ENCODE measurements at places on chromosomes 5 and 9.

DNA sequence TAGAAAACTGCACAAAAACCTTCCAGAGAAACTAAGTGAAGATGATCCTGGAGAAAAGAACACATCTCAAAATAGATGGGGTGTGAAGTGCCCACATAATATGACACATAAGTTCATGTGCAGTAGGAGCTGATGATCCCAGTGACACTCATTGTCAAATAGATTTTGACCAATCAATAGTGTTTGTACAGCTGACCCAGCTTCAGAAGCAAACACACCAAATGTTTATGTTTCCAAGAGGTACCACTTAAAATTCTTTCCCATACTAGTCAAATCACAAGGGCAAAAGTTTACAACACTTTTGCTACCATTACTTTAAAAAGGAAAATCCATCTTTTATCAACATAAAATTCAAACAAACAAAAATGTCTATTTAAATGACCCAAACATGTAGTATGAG lies 175.0 kb downstream of the MLLT3 start:
- DNase-seq = no peak

- DNase-seq = no peak
Measured at GRCh38 chr5:152315942-152316341, 89.1 kb downstream of the NMUR2 start.

DNA sequence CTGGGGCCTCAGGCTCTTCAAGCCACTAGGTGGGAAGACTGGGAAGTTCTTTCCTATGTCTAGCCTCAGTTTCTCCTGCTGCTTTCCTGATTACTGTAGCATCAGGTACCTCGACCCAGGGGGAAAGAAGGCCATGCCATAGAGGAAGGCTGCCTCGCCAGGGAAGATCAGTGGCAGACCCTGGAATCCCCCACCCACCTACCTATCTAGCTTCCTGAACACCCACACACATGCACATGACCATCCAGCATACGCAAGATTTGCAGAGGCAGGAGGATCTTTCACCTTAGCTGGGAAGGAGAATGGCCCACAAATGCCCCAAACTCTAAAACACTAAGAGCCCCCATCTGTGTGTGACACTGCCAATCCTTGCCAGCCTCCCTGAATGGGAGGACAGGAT lies 8.0 kb downstream of the NR5A1 start:
- no peak for DNase-seq

GRCh38 chr5:33409435-33410170 lies 31.2 kb upstream of the TARS1 start:
- DNase-seq = no peak

- DNase-seq = no peak
Measured at GRCh38 chr9:19967888-19968459, 179.1 kb upstream of the SLC24A2 start.

- no peak for DNase-seq
Measured at GRCh38 chr9:87271696-87272477, 225.8 kb upstream of the DAPK1 start.

- no peak for DNase-seq
Measured at GRCh38 chr5:8333977-8334376, 465.0 kb downstream of the MTRR start.

GRCh38 chr5:159972538-159973362 lies 36.2 kb upstream of the TTC1 start:
- DNase-seq = no peak

DNA sequence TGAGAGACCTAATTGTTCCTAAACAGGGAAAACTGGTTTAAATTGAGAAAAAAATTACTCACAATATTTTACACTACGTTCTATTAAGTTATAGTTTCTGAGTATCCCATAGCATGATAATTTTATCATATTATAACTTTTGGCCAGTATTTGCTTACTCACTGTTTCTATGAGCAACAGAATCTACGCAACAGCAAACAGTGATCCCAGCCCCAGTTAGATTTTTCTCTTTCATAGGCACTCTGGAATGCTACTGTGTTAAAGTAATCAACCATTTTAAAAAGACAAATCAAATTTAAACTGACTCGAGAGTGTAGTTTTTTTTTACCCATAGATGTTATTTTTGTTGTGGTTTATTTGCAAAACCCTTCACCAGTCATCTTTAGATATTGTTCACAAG lies 107.2 kb downstream of the XRCC4 start:
- no peak for DNase-seq

DNA sequence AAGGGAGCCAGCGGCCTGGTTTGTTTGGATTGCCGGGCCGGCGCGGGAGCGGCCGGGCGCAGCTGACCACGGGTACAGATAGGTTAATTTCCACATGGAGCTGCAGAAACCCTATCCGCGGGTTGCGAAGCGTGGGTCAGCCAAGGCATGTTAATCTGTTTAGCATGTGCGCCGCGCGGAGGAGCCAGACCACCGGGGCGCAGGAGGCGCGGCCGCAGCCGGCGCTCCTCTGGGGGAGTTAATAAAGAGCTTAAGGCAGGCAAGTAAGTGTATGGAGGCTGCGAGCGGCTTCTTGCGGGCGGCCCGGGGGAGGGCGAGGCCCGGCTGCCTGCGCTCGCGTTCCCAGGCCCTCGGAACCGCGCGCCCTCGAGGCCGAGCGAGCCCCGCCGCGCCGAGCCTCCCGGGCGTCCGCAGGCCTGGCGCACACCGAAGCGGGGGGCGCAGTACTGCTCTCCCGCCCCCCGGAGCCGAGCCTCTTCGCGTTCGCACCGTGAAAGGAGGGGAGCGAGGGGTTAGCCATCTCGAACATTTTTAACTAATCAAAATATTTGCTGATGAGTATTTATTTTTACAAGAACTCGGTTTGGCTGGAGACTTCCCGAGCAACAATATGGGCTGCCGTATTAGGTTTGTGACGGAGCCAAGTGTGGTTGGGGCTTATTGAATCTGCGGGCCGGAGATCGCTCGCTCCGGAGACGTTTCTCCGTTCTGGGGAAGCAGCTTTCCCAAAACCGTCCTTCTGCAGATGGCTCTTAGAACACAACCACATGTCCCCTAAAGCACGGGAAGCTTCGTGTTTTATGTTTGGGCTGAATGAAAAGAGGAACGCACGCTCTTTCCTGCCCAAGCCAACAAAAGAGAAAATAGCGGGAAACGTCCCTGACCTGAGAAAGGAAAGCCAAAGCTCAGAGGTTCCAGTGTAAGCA lies 28.8 kb downstream of the FOXD1 start:
- DNase-seq = no peak

DNA sequence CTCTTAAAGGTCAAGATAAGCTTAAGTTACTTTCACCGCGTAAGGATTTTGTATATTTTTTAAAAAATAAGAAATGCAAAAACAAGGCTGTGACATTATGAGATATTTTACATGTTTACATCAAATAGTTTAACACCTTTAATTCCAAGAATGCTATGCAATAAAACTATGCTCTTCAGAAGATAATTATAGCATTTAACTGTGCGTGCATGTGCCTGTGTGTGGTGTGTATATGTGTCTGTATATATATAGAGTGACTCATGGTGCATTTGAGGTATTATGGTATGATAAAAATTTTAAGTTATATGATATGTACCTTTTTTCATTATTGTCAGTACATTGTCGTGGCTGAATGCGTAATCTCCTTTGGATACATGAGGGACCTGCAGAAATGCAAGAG lies 539.3 kb downstream of the PDE4D start:
- no peak for DNase-seq

DNA sequence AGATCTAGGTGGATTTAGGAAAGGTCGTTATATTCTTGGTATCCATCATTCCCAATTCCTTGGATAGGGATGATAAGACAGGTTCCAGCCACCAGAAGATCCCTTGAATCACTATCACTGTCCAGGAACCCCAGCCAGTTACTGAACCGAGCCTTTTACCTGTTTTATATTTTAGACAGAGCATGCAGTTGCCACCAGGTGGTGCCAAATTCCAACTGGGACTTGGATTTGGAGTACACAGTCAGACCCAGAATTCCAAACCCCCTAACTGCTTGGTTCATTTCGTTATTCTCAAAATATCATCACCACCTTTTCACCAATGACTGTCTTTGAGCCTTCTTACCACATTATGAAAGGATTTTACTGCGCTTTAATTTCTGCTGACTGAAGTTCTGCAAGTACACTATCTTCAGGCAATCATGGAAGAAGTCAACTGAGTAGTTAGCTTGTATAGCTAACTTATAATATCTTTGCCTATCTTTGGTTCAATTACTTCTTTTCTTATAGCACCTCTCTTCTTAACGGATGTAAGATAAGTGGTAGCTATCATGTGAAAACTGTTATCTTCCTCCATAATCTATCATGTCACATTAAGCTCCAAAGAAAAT lies 191.8 kb downstream of the PRR16 start:
- no peak for DNase-seq

- DNase-seq = no peak
Measured at GRCh38 chr5:167488371-167488770, 803.1 kb upstream of the WWC1 start.

GRCh38 chr9:84187090-84187489 lies 153.5 kb downstream of the SLC28A3 start:
- no peak for DNase-seq

- no peak for DNase-seq
Measured at GRCh38 chr9:123527981-123528380, 172.0 kb downstream of the CRB2 start.

DNA sequence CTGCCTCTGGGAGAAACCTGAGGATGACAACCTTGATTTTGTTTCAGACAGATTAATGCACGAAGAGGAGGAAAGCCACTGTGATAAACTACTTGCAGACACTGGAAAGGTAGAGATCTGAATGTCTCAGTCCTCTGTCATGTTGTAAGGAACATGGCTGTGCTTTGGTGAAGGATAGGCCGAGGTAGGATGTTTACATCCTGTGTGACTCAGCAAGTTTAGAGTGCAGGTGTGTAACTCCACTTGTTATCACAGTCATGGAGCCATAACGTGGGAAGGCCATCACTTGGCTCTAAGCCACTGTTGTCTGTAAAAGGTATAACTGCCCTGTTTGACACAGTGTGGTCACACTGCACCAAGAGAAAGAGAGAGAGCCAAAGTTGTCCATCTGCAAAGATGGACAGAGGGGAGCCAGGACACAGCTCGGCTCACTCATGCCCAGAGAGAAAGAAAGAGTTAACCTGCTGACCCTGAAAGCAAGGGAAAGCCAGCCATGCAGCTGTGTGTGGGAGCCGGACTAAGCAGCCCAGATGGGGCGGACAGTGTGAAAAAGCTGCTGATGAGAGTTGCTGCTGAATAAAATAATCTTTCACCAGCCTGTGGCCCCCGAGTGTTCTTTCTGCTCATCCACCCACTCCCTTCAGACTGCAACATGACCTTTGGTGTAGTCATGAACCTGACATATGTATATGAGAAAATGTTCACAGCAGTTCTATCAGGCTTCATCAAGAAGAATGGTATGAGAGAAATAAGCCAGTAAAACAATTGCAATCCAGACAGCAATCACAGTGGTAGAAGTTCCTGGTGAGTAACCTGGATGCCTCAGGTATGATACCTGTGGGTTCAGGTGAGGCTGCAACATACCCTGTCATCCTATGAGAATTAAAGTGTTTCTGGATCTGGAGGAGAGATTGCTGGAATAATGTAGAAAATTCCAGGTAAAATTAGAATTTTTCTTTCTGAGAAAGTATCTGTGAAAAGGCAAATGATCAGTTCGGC lies 115.9 kb downstream of the TARS1 start:
- DNase-seq = no peak

GRCh38 chr5:139980765-139981164 lies 62.3 kb downstream of the NRG2 start:
- DNase-seq = no peak

- no peak for DNase-seq
Measured at GRCh38 chr9:21121079-21121478, 20.6 kb downstream of the IFNW1 start.

- no peak for DNase-seq
Measured at GRCh38 chr9:73042155-73042554, 89.3 kb upstream of the ALDH1A1 start.

DNA sequence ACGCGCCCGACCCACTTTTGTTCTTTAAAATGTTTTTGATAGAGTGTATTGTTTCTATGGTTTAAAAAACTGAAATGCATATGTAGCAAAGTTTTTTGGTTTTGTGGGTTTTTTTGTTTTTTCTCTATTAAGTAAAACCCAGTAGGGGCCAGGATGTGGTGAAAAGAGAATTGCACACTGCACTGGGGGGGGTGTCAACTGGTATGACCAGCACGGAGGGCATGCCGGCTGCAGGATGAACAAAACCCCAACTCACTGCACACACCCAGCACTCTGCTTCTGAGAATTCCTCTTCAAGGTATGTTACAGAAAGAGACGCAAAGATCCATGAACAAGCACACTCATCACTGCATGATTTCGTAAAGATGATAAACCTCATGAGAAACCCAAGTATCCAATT lies 75.0 kb downstream of the STK10 start:
- DNase-seq = no peak

DNA sequence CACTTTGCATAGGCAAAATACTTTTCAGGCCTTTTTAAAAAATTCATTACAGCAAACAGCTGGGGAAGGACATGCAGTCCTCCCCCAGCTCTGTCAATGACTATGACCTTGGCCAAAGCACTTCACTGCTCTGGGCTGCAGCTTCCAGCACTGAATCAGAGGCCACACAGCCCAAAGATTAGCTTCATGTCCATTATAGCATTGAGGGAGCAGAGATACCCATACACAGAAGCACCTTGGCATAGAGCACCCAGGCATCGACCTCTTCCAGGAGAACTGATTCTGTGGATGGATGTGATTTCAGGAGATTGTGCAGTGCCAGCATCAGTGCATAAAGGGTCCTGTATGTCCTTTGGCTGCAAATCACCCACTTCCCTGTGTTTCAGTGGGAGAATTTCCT lies 241.9 kb downstream of the MARCHF11 start:
- no peak for DNase-seq

DNA sequence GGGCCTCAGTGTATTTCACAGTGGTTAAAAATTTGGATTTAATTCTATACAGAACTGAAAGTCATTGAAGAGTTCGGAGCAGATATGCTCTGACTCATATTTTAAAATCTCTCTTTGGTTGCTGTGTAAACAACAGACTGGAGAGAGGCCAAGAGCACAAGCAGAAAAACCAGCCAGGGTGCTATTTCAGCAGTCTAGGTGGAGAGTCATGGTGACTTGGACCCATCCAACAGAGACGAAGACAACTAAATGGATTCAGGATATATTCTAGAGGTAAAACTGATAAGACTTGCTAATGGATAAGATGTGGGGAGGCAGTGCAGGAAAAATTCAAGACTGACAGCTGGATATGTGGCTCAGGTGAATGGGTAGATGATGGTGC lies 168.9 kb downstream of the MAPKAP1 start:
- peak; percentile 79 for DNase-seq

DNA sequence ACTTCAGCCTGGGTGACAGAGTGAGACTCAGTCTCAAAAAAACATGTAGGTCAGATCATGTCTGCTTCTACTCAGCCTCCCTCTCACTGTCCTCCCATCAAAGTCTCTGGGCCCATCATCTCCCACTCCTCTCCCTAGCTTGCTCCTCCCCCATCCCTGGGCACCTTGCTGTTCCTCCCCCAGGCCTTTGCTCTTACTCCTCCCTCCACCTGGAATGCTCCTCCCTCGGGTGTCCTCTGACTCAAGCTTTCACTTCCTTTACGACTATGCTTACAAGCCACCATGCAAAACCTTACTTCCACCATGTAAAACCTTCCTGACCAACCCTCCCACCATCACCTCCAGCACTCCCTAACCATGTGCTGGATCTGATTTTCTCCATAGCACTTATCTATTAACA lies 51.5 kb downstream of the MTMR12 start:
- no peak for DNase-seq

- no peak for DNase-seq
Measured at GRCh38 chr9:129864991-129865647, 29.9 kb downstream of the USP20 start.

Measured in NCI-H2029 treated with DMSO at 0.1 percent for 48 hours (cell line).